ENCODE measurements at places on chromosomes 3 and 15. TPM values are rescaled to one million over a fixed set of nuclear protein-coding genes. Genes with fewer than 3 reads are reported as not detected.

The CISH gene
- polyA plus RNA-seq = 14.3 TPM

DNA sequence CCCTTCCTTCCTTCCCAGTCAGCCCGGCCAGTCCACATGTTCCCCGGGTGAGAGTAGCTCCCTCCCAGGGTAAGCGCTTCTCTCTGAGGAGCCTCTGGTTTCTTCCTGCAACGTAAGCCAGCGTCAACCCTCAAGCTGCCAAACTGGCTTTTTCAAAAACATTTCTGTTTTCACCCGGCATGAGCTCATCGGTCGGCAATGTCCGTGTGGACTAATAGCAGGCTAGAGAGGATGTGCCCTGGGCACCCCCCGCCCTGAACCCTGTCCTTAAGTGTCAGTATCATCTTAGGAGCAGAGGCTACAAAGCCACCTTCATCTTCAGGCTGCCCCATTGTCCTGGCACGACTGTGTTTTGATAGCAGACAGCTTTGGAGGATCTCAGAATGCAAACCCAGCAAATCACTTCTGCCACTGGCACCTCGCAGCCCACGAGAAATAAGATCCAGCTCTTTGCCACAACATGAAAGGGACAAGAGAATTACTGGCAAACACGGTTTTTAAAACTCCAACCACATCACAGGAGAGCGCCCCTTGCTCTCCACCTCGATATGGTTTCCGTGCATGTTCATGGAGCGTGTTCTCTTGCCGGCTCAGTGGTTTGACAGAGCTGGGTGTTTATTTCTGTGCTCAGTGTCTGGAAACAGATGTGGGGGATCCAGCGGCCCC, 9.9 kb downstream of the ALDH1A3 start:
- no peak overlapping the region for H3K27ac ChIP-seq
- peaks cover 24% of the 10 kb centered on the region for H3K4me1 ChIP-seq

DNA sequence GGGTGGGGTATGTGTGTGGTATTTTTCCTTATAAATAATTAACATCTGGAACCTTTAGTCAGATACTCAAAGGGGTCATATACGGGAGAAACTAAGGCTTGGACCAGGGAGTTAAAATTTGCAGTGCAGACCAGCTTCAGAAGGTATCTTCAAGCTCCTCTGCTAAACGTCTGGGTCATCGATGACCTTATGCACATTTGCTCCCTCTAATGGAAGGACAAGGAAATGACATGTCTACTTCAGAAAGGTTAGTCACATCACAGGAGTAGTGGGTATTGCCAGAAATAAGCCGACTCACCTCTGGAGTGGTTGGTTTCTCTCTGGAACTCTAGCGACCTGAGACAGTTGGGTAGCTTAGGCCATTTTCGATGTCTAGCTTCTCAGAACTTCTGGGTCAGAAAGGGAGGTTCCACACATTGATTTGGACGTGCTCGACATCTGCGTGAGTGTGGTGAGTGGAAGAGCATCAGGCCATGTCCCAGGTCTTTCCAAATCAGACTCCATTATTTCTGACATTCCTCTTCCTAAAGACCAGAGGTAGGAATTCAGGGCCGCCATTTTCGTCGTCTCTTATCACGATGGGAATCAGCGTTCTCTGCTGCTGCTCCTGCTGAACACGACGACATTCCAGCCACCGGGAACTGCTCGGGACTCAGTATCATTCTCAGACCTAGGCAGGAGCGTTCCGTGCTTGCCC, 31.8 kb upstream of the RASA2 start:
- H3K4me1 ChIP-seq = no peaks in the 10 kb centered on the region
- no peaks in the 10 kb centered on the region for H3K27me3 ChIP-seq
- no peak overlapping the region for H3K4me3 ChIP-seq
- no peaks in the 10 kb centered on the region for H3K36me3 ChIP-seq
- no peak overlapping the region for H3K27ac ChIP-seq

The NME9 gene
- polyA plus RNA-seq = 1.2 TPM

The ARHGAP31 gene
- polyA plus RNA-seq = 18.4 TPM

The GAP43 gene
- 1.8 TPM for polyA plus RNA-seq

DNA sequence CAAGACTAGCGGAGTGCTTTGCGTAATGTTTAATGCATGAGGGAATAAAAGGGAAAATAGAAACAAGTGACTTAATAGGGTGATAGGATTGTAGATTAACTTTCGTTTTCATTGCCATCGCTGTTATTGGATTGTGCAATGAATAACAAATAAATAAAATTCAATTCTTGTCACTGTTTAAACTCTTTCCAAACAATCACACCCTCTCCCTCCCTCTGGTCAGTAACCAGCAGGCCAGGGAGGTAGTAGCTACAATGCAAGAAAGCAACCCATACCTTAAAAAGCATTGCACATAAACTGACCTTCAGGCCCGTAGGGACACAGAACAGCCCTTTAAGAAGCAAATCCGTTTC, 705 bp upstream of the TFRC start:
- H3K36me3 ChIP-seq = no peaks in the 10 kb centered on the region
- peaks cover 8% of the 10 kb centered on the region for H3K4me1 ChIP-seq
- DNase-seq = no peak
- peak overlapping the region; percentile 91 for H3K4me3 ChIP-seq

The CDCP1 gene
- polyA plus RNA-seq = 0.96 TPM

The CPN2 gene
- 0.05 TPM for polyA plus RNA-seq

All from muscle of leg (tissue), 16 donors.